ENCODE measurements at places on chromosomes 12 and 14.
A peak's percentile ranks its signal among the peaks of the same experiment; 100 is the strongest.

- DNase-seq = no peak
Observed at GRCh38 chr14:24595073-24595808, 14.2 kb downstream of the GZMH start.

DNA sequence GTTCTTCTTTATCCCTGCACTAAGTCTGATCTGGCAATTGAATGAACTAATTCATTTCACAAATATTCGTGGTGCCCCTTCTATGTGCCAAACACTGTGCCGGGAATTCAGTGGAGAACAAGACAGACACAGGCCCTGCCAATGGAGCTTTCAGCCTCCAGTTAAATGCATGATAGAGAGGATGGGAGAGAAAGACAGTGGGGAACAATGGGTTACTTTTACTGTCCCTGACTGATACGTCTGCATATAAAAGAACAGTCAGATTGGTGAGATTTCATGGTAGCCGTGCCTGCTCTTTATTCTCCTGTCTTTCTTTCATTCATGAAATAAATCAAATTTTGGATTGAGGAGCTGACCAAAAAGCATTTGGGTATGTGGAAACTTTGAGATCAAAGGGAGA, 78.5 kb downstream of the TMEM117 start:
- DNase-seq = no peak

GRCh38 chr12:25864306-25865276, 93.9 kb upstream of the RASSF8 start:
- DNase-seq = no peak

- DNase-seq = no peak
Observed at GRCh38 chr14:83470959-83471695, 1937.5 kb upstream of the SEL1L start.

DNA sequence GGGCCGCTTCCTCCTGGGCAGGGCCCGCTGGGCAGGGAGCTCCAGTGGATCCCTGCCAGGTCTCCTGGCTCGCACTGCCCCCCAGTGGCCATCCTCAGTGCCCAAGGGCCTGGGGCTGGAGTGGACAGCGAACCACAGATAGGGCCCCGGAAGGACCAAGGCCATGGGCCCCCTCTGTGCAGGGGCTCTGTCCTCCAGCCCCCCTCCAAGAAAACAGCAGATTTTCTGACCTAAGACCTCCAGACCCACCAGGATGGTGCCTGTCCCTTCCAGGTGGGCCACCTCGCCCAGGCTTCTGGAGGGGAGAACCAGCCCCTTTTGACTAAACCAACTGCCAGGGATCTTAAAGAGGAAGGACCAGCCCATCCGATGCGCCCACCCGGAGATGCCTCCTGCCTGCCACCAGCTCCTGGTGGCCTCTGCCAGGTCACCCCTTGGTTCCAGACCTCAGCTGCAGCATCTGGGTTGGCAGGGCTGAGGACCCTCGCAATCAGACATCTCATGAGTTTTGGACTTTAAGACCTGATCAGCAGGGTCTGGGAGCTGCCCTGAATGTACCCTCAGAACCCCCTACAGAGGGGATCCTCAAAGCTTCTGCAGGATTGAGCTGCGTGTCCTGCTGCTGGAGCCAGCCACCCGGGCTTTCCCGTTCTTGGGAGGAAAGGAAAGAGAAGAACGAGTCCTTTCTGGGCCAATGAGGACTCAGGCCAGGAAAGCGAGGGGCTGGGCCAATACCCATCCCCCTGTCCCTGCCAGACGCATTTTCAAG, 325.8 kb upstream of the DIO3 start:
- peak; percentile 57 for DNase-seq

GRCh38 chr12:55670276-55670675, 33.6 kb downstream of the OR10P1 start:
- no peak for DNase-seq

GRCh38 chr14:86639146-86639545, 1109.2 kb downstream of the FLRT2 start:
- no peak for DNase-seq

DNA sequence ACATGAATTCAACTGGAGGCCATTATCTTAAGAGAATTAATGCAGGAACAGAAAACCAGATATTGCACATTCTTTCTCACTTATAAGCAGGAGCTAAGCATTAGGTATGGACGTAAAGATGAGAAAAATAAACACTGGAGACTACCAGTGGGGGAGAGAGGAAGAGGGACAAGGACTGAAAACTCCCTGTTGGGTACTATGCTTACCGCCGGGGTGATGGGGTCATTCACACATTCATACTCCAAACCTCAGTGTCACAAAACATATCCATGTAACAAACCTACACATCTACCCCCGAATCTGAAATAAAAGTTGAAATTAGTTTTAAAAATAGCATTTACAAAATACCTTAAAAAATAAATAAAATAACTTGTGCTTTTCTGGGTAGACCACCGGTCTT, 80.8 kb upstream of the RAP1B start:
- no peak for DNase-seq

- DNase-seq = no peak
Observed at GRCh38 chr12:110860833-110861296, 14.1 kb downstream of the CCDC63 start.

DNA sequence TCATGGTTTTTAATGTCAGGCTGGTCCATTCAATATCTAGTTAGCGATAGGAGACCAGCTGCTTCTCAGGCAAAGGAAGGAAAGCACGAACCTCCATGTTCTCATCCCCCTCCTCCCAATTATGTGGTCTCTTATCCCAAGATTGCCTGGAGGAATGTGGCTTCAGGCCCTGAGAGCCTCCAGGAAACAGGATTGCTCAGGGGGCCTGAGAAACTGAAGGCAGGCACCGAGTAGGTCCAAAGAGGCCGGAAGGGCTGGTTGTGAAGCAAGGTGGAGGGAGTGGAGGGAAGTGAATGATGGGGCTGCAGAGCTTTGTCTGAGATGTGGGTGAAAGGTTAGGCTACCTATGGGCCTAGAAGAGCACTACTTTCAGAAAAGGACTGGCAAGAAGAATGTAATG, 188.2 kb upstream of the DDHD1 start:
- DNase-seq = no peak

- DNase-seq = no peak
Observed at GRCh38 chr12:94327809-94328208, 131.9 kb downstream of the CEP83 start.

GRCh38 chr14:42047421-42048055, 440.9 kb downstream of the LRFN5 start:
- DNase-seq = no peak

GRCh38 chr14:87508333-87508732, 484.6 kb downstream of the GALC start:
- DNase-seq = no peak

DNA sequence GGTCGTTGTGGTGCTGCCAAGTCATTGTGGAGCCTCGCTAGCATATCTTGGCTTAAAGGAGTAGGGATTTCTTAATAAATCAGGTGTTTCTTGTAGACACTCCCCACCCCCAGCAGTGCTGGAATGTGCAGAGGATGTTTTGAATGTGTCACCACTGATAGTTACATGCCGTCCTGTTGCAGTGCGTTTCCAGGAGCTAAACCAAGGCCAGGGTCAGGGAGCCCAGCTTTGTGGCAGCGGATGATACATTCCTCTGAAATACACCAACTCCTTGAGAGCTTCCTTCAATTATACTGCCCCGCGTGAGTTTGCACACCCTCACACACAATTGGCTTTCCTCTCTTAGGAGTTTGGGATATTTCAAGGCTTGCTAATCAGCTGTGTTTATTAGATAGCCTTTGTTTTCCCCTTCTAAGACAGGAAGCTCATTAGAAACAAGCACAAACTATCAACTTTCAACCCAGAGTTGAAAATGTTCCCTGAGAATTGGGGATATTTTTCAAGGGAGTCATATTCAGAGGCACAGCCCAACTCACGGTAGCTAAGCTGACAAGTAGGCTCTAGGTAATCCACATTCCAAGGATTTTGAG, 154.9 kb downstream of the C12orf75 start:
- no peak for DNase-seq

DNA sequence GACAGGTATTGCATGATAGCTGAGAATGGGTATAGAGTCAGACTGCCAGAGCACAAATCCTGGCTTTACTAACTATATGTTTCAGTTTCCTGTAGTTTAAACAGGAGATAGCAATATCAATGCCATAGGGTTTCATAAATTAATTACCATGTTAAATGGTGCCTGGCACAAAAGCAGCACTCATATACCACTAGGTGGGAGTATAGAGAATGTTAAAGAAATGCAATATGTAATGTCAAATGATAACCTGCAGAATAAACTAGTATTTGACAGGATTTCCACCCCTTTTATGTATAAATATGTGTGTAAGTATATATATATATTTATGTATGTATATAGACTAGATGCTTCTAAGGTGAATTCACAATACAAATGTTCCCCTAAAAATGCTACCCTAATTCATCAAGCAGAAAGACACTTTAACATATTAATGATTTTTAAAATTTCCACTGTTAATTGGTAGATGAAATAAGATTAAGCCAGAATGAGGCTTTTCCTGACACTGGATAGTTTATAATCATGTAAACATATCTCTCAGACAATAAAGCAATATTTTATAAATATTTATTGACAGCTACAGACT, 8.6 kb downstream of the WDR89 start:
- DNase-seq = no peak

- peak; percentile 29 for DNase-seq
Observed at GRCh38 chr14:96117101-96117897, 78.1 kb downstream of the C14orf132 start.

GRCh38 chr12:79423560-79423959, 267.2 kb downstream of the PAWR start:
- no peak for DNase-seq

DNA sequence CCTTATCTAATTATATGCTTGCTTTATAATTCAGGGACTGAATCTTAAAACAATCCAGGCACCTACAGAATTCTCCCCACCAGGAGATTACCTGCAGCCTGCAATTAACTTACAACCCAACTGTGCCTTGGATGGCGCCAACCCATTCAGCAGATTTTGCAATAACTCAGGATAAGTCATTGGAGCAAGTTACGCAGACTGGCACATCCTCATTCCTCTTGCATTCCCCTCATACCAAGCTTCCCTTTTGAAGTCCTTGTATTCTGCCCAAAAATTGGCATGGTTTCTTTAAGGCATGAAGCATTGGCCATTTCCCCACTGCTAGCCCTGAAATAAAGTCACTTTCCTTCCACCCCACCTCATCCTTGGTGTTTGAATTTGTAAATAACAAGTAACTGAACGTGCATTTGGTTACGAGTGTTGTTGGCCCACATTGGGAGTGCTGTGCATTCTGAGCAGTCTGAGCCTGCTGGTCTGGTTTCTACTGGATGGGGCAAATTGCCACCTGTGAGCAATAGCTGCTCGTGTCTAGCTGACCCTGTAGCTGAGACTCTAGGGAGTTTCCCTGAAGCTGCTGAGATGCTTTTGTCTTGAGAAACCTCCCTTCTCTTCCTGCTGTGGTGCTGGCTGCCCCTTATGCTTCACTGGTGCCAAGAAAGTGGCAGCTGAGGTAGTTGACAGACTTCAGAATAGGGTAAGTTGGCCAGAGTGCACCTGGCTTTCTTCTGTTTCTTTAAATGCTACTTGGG, 99.2 kb upstream of the SCAF11 start:
- DNase-seq = no peak

- no peak for DNase-seq
Observed at GRCh38 chr12:124666722-124667259, 99.4 kb upstream of the NCOR2 start.

DNA sequence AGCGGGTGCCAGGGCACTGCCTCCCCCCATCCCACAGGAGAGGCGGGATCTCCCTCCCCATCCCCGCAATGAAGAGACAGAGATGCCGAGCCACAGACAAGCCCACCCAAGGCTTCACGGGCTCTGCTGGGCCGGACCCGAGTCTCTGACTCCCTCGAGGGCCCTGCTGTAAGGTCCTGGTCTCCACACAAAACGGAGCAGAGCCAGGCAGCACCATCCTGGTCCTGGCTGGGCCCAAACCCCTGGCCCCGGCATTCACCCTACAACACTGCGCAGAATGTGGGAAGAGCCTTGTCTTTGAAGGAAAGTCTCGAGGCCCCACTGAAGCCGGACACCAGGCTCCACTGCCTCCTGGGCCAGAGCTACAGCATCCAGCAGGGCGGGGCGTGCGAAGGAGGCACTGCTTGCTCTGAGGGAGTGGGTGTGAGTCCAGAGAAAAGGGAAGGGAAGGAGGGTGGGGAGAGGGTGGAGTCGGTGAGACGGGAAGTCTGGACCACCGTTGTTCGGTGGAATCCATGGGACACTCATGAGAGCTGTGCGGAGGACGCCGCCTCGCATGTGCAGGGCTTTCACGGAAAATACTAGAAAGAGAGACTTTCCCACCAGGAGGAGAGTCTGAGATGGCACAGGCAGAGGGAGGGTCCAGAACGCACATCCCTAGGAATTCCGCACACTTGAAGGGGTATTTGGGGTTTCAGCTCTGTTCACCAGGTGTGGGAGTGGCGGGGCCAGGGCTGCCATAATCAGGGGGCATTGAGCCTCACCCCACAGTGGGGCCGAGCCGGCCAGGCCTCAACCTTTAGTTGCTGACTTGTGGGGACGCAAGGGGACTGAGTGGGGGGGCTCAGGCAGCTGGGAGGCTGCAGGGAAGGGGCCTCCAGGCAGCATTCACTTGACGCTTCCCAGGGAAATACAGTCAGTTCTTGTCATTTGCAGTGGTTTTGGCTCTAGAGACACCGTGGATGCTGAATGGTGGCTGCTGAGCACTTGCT, 36.8 kb downstream of the GALNT9 start:
- DNase-seq = no peak

GRCh38 chr12:114769634-114770033, 85.7 kb upstream of the TBX3 start:
- no peak for DNase-seq

DNA sequence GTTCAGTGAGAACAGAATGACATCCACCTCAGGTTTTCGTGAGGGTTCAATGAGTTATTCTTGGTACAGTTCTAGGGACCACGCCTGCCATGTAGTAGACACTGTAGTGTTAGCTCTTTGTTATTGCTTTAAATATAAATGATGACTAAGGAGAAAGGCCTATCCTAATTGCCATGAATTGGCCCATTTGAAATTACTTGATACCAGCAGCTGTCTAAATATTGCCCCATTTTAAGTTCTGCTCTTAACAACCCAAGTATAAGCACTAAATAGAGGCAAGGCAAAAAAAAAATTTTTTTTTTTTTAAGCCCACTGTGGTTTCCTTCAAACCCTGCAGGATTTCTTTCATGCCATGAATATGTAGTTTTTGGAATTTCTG, 84.5 kb downstream of the BORCS5 start:
- peak; percentile 73 for DNase-seq

DNA sequence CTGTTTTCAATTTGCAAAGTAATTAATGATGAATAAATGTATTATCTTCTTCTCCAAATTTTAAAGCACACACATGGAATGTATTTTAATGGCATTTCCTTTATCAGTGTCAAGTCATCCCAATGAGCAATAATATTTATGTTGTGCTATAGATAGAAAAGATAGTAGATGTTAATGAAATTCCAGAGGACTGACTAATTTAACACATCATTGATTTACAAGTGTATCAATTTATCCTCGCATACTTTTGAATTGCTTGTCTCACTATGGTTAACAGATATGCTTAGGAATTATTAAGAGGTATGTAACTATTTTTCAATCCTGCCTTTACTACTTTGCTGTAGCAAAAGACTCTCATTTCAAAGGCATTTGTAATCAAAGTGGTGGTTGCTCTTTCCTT, 842.9 kb downstream of the SLC6A15 start:
- DNase-seq = no peak

Measured in NCI-H1092 (cell line).